Activated CD4-positive, alpha-beta T cell treated with anti-CD3 and anti-CD28 coated beads, Interleukin-2, Interleukin-6, amounts not matched to agents 100 ng/mL and 50 ng/mL, durations not matched to agents 16 hours and 8 hours (primary cell): ENCODE measurements at places on chromosomes 4 and X.

DNA sequence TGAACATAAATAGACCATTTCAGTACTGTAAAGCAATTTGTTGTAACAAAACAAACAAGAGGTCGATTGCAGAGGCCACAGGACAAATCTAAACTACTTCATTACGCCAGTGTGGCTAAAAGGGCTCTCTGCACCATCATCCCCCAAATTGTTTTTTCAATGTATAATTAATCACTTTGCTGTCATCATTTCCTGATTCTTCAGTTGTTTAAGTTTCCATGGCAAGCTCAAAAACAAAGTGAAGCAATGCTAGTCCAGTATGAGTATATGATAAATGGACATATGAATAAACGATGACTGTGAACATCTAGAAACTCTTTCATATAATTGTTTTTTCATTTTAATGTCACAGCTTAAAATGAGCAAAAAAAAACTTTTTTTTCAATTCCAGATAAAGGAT is 235.4 kb upstream of the FGF13 start:
- DNase-seq = no peak

GRCh38 chr4:20646287-20646686 is 54.0 kb upstream of the PACRGL start:
- no peak for DNase-seq

DNA sequence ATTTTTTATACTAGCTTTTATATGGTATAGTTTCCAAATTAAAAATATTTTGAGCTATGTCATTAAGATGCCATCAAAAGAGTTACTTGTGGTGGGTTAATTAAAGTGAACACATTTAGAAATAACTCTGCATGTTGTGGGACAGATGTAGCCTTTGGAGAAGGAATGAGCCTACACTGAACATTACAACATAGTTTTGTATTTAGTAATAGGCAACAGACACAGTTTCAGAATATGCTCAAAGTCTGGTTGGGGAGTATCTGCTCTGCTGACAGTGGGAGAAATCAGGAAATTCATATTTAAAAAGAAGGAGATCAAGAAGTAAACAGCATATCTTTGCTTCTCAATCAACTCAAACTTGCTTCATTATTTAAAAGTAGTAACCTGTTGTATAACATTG is 23.7 kb downstream of the EMCN start:
- no peak for DNase-seq

- no peak for DNase-seq
Measured at GRCh38 chr4:57320217-57320616, 210.0 kb upstream of the IGFBP7 start.

GRCh38 chr4:26815199-26815598 is 45.4 kb upstream of the STIM2 start:
- no peak for DNase-seq
